GM23248 (cell line): ENCODE measurements at places on chromosomes 11 and 22.
A peak's percentile ranks its signal among the peaks of the same experiment; 100 is the strongest.

GRCh38 chr22:29945435-29945834 is 62.5 kb downstream of the MTMR3 start:
- DNase-seq = no peak

DNA sequence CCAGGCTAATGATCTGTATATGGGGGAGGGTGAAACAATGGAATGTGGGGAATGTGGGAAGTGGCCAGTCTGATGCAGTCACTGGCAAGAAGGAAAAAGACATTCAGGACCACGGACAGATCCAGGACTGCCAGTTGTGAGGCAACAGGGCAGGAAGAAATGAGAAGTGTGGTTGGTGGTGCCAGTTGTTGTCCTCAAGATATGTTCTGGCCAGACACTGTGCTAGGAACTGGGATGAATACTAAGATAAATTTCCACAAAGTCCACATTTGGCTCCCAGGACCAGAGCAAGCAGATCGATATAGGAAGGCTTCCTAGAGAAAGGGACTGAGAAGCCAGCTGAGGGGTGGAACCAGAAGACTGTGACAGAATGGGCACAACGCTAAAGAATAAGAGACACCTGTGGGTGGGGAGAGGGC is 6.8 kb upstream of the TPBGL start:
- DNase-seq = peak; percentile 64

DNA sequence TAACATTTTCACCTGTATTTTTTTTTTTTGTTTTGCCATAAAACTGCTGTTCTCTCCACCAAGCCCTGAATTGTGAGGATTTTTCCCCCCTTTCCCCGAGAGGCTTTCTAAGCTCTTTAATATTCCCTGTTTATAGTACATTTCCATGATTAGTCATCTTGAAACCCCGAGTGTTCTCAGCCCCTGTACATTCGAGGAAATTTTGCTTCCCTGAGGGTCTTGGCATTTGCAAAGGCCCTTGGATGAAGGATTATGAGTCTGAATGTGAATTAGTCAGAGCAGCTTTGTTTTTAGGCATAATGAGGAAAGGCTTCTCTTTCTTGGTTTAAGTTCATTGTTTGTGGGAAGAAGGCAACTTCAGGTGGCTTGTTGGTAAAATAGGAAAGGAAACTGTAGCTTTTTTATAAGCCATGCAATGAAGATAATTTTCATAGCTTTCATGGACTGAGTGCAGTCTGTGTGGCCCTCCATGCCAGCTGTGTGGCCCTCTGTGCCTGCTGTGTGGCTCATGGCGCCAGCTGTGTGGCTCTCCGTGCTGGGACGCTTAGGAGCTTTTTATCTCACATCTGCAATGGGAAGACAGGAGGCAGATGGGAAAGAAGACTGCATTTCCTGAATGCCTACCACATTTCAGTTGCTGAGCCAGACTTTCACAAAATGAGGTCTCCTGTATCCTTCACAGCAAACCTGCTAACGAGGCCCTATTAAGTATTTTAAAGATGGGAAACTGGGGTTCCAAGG is 129.0 kb downstream of the TEAD1 start:
- peak; percentile 38 for DNase-seq

DNA sequence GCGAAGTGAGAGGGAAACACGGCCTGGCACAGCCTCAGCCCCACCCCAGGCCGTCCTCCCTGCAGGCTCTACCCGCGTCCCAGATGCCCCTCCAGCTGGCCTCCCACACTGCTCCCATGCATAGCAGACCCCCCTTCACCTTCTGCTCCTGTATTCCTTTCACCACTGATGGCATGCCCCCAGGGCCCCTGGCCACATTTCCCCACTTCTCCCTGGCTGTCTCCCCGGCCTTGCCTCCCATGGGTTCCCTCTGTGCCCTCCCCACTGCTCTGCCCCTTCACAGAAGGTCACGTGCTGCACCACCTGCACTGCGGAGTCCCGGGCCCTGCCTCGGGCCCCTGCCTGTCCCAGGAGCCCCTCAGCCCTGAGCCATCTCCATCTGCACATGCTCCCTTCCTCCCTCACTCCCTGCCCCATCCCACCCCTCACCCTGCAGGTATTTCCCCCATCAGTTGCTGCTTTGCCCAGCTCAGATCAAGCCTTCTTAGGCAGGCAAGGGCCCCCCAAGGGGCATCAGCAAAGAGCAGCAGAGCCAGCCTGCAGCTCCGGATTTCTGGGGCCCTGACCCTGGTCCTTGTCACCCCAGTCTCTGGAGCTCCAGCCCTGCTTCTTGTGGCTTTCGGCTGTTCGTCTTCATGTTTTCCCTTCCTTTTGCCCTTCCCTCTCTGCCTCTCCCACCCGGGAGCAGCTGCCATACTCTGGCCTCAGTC is 46.4 kb downstream of the GAB4 start:
- DNase-seq = no peak

GRCh38 chr22:22061085-22062077 is 78.8 kb upstream of the TOP3B start:
- peak; percentile 66 for DNase-seq

GRCh38 chr11:102064316-102064715 is 17.1 kb downstream of the CFAP300 start:
- no peak for DNase-seq

GRCh38 chr22:26763633-26764361 is 106.4 kb downstream of the MIAT start:
- peak; percentile 76 for DNase-seq

DNA sequence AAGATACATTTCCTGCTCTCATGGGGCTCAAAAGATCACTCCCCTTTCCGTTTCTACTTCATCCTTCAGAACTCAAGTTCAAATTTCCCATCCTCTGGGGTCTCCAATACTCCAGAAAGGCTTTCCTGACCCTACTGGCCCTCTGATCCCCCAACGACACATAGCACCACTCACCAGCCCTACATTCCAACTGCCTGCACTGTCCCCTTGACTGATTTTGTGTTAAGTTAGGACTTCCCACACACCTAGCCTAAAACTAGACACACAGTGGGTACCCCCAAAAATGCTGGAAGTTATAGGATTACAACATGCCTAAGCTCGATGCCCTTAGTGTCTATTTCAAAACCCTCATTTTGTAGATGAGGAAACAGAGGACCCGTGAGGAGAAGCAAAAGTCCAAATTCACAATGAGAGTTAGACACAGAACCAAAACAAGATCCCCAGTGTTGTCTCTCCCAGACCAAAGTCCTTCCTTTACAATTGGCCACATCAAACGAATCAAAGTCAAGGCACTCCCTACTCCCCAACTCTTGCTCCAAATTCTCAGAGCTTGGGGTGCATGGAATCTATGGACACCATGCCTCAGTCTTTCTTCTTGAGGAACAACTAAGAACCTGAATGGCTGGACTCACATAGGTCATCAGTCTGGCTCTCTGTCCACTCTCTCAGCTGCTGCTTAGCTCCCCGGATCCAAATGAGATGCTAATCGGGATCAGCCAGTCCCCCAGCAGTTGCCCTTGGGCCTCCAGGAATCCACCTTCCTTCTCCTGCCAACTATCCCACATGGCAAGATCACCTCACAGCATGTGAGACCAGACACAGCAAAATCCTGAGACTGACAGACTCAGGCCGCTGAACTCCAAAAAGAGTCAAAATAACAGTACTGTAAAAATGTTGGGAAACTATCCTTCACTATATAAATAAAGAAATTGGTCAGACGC is 1.7 kb downstream of the CLPB start:
- DNase-seq = peak; percentile 11

DNA sequence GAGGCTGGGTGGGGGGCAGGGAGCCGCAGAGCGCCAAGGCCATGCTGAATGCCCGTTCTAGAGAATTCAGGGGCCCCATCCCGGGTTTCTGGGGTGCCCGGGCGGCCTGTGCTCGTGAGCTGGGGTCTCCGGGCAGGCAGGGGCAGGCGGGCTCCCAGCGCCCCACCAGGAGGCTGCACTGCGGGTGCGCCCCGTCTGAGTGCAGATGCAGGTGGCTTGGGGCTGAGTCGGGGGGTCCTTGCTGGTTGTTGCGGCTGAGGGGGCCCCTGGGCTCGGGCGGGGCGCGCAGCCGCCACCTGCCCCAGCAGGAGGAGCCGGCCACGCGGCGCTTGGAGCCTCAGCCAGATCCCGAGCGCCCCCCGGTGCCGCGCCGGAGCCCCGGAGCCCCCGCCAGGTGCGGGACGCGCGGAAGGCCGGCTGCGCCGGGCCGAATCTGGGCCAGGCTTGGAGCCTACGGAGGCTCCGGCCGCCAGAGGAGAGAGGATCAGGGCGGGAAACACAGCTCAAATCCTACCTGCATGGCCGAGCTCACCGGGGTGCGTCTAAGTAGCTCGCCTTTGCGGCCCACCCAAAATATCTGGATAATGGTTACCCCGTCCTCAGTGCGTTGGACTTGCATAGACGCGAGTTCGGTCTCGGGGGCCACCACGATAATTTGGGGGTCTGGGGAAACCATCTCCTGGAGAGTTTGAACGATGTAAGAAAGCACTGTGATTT is 590 bp upstream of the IGF2 start:
- DNase-seq = no peak

DNA sequence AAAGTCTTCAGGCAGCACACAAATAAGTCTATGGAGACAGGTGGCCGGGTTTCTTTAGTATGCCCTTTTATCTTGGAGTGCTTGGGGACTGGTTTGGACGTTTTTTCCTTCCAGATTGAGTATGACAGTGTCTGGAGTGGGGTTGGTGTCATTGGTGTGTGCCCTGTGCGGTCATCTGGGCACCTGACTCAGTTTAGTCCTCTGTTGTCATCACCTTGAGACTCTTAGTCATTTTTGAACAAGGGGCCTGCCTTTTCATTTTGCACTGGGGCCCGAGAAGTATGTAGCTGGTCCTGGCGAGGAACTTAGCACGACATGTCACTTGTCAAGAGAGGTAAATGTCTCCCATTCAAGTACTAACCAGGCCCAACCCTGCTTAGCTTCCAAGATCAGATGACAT is 27.2 kb upstream of the MYO18B start:
- no peak for DNase-seq

- no peak for DNase-seq
Measured at GRCh38 chr11:64605244-64605560, 14.2 kb downstream of the SLC22A12 start.

GRCh38 chr11:109089144-109089543 is 332.8 kb upstream of the C11orf87 start:
- DNase-seq = no peak

DNA sequence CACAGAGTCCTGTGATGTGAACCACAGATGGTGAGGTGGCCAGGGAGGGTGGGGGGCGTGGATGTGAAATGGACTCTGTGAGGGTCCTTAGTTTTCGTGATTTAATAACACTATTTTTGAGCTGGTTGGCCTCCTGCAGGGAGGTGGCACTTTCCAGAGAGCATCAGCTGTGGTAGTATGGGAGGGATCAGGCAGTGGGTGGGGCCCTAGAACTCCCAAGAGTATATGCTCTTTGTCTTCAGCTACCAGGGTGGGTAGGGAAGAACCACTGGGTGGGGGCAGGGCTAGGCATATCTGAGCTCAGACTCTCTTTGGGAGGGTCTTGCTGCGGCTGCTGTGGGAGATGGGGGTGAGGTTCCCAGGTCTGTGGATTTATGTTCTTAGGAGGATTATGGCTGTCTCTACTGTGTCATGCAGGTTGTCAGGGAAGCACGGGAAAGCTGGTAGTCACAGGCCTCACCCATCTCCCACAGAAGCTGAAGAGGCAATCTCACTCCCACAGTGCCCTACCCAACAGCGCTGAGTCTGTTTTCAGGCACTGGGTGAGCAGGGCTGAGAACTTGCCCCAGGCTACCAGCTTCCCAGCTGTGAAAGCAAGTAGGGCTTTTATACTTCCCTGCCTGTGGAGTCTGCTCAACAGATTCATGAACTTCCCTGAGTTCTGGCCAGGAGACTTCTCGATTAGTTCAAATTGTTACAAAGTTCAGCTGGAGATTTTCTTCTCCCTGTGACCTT is 47.9 kb upstream of the SNX19 start:
- DNase-seq = no peak

DNA sequence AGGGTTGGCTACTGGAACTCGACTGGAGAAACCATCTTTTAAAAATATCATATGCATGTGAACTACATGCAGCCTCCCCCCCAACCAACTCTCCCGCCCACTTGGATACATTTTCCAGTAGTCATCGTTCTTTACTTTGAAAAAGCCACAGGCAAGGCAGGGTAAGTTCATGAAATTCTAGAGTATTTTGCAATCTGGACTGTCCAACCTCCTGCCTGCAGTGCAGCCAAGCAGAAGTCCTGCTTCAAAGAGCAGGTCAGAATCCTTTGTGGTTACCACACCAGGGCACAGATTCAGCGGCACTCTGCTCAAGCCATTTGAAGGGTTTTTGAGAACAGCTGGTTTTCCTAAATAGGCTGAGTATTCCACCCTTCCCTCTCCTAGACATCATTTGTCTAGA is 12.1 kb downstream of the ELF5 start:
- DNase-seq = peak; percentile 88

DNA sequence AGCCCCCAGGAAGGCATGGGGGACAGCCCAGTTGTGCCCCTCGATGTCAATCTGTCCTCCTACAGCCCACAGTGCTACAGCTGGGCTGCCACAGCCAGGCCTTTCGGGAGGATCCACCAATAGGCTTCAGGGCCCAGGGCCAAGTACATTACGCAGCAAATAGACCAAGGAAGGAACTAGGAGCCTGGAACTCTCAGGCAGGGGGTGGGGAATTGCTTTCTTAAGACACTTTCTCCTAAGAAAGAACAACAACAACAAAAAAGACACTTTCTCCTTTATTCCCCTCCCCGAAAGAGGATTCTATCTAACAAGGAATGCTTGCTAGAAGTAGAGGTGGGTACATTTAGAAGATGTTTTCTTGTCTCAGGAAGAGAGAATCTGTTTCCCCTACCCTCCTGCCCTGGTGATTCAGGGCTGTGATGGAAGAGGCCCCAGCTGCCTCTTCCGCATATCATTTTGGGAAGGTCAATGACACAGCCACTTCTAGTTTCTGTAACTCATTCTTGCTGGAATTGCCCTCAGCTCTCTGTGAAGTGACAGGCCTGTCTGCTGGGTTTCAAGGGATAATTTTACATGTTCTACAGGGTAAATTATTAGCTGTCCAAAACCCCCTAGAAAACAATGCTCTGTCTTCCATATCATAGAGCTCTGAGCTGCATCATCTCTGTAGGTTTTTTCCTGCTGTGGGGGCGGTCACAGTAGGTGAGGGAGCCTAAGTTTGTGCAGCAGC is 6.0 kb upstream of the MALAT1 start:
- peak; percentile 95 for DNase-seq

GRCh38 chr11:61054513-61054912 is 47.8 kb upstream of the CD5 start:
- no peak for DNase-seq

DNA sequence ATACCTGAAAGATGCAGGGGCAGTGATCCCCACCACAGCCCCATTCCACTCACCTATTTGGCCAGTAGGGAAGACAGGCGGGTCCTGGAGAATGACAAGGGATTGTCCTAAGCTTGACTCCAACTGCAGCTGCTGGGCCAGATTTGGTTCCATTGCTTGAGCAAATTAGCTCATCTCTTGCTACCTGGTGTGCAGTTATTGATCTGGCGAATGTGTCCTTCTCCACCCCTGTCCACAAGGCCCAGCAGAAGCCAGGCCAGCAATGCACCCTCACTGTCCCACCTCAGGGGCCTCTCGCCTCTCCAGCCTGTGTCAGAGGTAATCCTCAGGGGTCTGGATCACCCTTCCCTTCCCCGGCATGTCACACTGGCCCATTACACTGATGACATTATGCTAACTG is 23.3 kb downstream of the TSPAN32 start:
- no peak for DNase-seq
